ENCODE measurements at places on chromosomes 5 and 9. TPM values are rescaled to one million over a fixed set of nuclear protein-coding genes. Genes with fewer than 3 reads are reported as not detected.

The MYMK gene
- total RNA-seq = not detected

The TEX10 gene
- 29.0 TPM for total RNA-seq

The LIX1 gene
- not detected for total RNA-seq

The GRXCR2 gene
- not detected for total RNA-seq

The GABRA6 gene
- total RNA-seq = not detected

The GAS1 gene
- 0.10 TPM for total RNA-seq

The HSPA5 gene
- total RNA-seq = 479 TPM

The BTNL8 gene
- not detected for total RNA-seq

The GFI1B gene
- not detected for total RNA-seq

The SGTB gene
- total RNA-seq = 7.3 TPM

The SH3PXD2B gene
- 16.0 TPM for total RNA-seq

The GPR21 gene
- not detected for total RNA-seq

The CAVIN4 gene
- total RNA-seq = 0.39 TPM

The MACIR gene
- 19.9 TPM for total RNA-seq

The PDE8B gene
- 0.82 TPM for total RNA-seq

Data from A549 treated with CpdA at 1 μM for 4 hours (cell line).